Stomach (tissue), 19 donors: ENCODE measurements at places on chromosomes 7 and 10. TPM values are rescaled to one million over a fixed set of nuclear protein-coding genes. Genes with fewer than 3 reads are reported as not detected.

- DNase-seq = no peak
Observed at GRCh38 chr7:65222655-65223054, 151.0 kb upstream of the ZNF92 start.

- DNase-seq = no peak
Observed at GRCh38 chr10:131271195-131271880, 40.2 kb downstream of the TCERG1L start.

The WEE2 gene
- total RNA-seq = not detected

GRCh38 chr10:1895691-1896090, 158.4 kb upstream of the ADARB2 start:
- no peak for DNase-seq

DNA sequence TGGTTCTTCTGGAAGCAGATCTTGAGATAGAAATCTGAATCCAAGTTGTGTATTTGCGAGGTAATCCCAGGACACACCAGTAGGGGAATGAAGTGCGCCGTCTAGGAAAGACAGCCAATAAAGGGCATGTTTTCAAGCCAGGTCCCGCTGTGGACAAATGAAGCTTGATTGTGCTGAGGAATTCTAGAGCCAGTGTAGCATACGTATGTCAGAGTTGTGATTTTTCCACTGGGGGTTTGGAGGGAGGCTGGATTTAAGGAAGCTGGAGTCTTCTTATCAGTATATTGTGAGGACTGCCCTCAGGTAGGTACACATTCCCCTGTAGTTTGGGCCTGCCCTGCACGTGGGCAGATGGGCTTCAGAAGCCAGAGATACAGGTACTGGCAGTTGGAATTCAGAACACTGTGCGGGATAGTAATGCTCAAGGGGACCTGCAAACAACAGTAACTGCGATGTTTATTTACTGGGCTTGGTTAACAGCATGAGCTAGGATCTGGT, 50.9 kb downstream of the GALNT11 start:
- peak; percentile 42 for DNase-seq

DNA sequence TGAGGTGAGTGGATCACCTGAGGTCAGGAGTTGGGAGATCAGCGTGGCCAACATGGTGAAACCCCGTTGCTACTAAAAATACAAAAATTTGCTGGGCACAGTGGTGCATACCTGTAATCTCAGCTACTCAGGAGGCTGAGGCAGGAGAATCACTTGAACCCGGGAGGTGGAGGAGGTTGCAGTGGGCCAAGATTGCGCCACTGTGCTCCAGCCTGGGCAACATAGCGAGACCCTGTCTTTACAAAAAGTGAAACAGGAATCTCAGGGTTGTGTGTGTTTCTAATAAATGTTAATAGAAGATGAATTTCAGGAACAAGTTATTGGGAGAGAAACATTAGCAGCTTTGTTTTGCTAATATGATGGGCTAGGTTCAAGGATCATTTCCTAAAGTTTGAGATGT, 19.9 kb downstream of the PPP2R2D start:
- no peak for DNase-seq

- no peak for DNase-seq
Observed at GRCh38 chr7:74306004-74306729, 17.0 kb downstream of the CLIP2 start.

- peak; percentile 29 for DNase-seq
Observed at GRCh38 chr10:62681211-62681940, 123.1 kb upstream of the ADO start.

The DLX6 gene
- total RNA-seq = not detected

The LDB3 gene
- 2.2 TPM for total RNA-seq

- no peak for DNase-seq
Observed at GRCh38 chr10:124614003-124614659, 130.0 kb downstream of the FAM53B start.

DNA sequence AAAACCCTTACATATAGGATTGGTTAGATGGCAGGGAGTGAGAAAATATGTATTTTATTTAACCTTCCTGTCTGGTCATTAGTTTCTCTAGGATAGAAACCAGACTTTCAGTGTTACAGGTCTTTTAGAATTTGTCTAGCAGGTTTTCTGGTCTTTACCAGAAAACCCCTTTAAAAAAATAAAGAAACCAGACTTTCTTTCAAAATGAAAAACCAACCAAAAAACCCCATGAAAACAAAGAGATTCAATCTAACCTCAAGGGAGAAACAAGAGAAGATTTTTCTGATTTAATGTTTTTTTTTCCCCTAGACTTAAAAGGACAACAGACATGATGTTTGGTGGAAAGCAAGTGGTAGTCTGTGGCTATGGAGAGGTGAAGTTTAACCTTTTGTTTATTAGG, 28.7 kb upstream of the STRIP2 start:
- no peak for DNase-seq

DNA sequence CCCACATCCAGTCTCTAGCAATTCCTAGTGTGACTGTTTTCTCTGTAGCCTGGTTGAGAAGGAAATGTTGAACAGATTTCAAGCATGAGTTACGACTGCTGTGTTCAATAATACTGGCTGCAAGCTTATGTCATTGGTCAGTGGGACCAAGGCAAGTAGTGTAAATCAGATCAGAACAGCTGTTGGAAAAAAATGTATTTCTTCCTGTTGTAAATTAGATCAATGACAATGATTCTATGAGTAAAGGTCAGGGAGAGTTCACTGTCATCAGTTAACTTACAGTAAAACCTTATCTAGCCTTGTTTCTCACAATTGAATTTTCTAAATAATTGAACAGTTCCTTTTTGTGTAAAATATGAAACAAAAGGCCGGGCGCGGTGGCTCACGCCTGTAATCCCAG, 6.7 kb downstream of the OTUD1 start:
- no peak for DNase-seq

GRCh38 chr10:93751832-93752231, 5.9 kb upstream of the LGI1 start:
- DNase-seq = peak; percentile 62

GRCh38 chr7:46653848-46654247, 732.8 kb upstream of the IGFBP3 start:
- DNase-seq = no peak

DNA sequence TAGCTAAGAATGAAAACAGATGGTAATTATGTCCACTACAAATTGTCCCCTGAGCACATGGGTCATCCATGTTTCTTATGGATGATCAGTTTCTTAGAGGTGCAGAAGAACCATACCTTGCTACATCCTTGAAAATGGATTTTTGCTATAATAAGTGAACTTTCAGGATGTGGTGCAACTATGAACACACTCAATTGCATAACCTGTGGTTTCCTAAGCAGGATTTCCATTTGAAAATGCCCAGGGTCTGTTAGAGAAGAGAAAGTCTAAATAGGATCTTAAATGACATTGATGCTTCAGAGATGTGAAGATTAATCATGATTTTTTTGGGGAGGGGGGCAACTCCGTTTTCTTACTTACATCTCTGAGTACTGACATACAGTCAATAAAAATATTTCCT, 39.6 kb upstream of the CACNB2 start:
- DNase-seq = no peak

DNA sequence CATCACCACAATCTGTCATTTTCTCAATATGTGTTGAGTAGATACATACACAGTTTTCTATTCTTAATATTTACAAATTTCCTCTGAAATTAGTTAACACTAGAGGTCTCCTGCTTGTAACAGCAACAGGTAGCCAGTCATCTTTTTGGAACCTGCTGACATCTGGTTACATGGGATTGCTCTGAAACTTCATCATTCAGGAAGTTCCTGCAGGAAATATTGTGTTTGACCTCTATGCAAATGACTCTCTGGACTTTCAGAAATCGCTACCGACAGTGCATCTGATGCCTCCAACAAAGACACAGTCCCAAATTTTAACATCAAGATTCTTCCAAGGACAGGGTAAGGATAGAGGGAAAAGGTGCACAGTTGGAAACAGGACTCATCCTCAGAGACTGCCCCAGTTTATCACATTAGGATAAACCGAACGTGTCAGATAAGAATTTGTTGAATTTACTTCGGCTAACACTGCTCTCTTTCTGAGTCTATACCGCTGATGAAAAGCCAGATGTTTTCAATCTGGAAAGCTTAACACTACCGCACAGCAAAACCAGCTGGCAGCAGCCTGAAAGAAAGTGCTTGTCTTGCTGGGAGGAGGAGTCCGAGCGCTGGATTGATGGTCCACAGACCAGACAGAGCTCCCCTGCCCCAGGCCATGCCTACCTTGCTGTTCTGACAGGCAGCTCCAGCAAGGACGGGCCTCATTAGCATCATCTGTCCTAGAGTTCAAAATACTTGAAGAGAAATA, 633.4 kb downstream of the PARD3 start:
- DNase-seq = peak; percentile 79

The NDUFB8 gene
- total RNA-seq = 174 TPM

DNA sequence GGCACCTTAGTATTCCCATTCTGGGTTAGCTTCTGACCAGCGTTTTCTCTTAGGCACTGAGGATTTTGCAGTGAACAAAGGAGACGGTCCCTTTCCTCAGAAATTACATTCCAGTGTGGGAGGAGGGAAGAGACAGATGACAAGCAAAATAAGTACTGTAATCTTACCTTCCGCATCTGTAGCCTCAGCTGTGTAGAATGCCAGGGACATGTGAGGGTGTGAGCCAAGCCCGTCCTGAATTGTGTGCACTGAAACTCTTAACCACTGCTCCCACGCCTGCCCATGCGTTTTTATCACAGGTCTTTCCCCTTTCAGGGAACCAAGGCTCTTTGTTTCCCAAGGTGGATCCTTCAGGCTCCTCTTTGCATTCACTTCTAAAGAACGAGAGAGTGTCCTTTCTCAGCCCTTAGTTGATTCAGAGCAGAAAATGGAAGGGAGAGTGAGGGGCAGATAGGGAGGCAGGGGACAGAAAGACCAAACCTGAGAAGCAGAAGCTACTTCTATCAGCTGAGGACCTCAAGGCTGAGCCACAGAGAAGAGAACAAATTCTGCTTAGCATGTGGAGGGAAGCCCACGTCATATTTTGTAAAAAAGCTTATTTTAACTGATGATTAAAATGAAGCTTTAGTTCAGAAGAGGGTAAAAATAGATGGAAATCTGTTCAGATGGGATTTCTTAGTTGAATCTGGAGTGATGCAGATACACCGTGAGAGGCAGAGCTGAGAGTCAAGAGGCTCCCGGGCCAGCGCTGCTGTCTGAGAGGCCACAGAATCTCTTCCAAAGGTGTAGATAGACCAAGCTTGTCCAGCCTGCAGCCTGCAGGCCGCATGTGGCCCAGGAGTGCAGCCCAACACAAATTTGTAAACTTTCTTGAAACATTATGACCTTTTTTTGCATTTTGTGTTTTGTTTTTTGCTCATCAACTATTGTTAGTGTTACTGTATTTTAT, 122.5 kb downstream of the CCNY start:
- DNase-seq = no peak

DNA sequence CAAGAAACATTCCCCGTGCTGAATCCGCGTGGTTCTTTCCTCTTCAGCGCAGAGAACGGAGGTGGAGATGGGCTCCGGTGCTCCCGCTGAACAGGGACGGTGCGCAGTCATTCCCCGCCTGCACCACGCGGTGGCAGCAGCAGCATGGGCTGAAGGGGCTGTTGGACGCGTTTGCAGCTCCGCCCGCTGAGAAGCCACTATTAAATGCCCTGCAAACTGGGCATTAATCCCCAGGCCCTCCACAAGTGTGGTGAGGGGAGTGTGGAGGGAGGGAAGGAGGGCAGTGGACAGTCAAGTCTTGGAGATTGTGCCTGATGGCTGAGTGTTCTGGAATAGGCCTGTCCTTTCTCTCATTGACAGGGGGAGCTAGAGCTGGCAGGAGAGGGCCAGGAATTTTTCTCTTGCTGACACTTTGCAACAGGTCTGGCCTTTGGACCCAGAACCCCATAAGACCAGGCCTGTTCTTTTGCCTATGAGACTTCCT, 240.2 kb upstream of the INHBA start:
- peak; percentile 82 for DNase-seq

The STRA8 gene
- total RNA-seq = not detected

The PRSS2 gene
- not detected for total RNA-seq
